Tibial nerve (tissue), 4 donors: ENCODE measurements at places on chromosomes 1 and 21.

GRCh38 chr1:160887071-160887470 is 2.1 kb upstream of the ITLN1 start:
- H3K36me3 ChIP-seq = no peaks in the 10 kb centered on the region
- no peak overlapping the region for H3K27ac ChIP-seq
- DNase-seq = no peak
- H3K4me1 ChIP-seq = no peaks in the 10 kb centered on the region

DNA sequence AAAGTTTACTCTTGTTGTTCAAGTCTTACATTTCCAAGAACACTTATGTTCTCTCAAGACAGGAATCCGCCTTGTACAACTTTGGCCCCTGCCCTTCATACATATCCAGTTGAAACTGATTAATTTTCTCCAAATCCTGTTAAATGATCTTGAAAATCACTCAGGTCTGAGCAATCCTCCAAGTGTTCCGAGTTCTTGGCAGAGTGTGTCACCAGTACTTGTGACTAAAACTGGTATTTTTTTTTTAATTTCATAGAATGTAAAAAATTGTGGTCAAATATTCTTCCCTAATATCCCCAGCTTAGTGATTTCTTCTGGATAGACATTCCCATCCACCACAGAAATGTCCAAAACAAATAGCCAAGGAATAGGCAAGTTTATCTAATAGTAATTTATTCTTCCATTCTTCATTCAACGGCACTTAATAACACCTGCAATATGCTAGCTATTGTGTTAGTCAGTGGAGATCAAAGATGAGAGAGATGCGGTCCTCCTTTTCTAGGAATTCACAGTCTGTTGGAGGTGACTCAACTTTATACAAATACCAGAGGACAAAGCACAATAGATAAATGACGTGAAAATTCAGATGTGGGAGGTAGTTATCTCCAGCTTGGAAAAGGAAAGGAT is 71.4 kb downstream of the DIRAS3 start:
- H3K27me3 ChIP-seq = no peaks in the 10 kb centered on the region
- no peaks in the 10 kb centered on the region for H3K36me3 ChIP-seq
- DNase-seq = no peak

DNA sequence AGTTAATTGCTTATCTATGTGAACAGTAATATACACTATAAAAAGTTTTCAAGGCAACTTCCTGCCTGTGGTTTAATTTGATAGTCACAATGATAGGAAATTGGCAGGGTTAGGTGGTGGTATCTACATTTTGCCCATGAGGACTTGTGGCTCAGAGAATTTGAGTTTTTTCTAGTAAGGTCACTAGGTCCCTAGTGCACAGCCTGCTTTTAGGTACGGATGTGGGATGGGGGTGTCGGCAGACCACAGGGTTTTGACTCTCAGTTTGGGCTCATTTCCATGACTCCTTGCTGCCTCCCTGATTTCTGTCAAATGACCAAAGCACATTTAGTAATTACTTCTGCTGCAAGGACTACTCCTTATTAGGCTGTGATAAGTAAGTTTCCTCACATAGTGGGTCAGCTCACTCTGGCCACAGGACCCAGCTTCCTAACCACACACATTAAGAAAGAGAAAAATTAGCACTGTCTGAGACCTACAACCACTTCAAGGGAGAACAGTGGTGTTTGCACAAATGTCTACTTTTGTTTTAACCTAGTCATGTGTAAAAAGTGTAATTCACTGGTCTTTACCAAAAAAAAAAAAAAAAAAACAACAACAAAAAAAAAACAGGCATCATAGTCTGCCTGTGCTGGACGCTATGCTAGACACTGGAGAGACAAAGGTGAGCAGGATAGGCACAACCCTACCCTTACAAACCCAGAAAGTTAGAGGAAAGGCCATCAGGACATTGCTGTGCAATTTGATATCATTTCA is 43.7 kb downstream of the MRPL39 start:
- DNase-seq = no peak
- no peaks in the 10 kb centered on the region for H3K27me3 ChIP-seq
- peaks cover 22% of the 10 kb centered on the region for H3K36me3 ChIP-seq
- H3K27ac ChIP-seq = no peak overlapping the region

GRCh38 chr1:99968214-99968613 is 1.6 kb upstream of the SLC35A3 start:
- H3K27ac ChIP-seq = no peak overlapping the region
- no peaks in the 10 kb centered on the region for H3K27me3 ChIP-seq
- H3K36me3 ChIP-seq = no peaks in the 10 kb centered on the region
- no peak for DNase-seq
- no peak overlapping the region for H3K4me3 ChIP-seq
- H3K4me1 ChIP-seq = peaks cover 3% of the 10 kb centered on the region

DNA sequence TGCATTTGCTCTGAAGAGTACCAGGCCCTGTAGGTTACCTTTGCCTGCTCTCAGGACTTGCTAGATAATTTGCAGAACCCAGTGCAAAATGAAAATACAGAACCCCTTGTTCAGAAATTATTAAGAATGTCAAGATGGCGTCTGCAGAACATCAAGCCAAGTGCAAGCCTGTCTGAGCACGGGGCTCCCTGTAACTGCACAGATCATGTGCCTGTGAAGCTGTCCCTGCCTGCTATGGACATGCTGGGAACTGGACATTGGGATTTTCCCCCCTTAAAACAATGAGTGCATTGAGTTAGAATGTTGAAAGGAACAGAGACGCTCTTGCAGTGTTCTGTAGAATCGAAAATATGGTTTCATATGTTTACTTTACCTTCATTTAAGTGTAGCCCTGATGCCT is 2.9 kb downstream of the CLDN14 start:
- no peak overlapping the region for H3K27ac ChIP-seq
- H3K4me1 ChIP-seq = no peaks in the 10 kb centered on the region
- no peak for DNase-seq
- no peaks in the 10 kb centered on the region for H3K27me3 ChIP-seq
- H3K4me3 ChIP-seq = no peak overlapping the region

DNA sequence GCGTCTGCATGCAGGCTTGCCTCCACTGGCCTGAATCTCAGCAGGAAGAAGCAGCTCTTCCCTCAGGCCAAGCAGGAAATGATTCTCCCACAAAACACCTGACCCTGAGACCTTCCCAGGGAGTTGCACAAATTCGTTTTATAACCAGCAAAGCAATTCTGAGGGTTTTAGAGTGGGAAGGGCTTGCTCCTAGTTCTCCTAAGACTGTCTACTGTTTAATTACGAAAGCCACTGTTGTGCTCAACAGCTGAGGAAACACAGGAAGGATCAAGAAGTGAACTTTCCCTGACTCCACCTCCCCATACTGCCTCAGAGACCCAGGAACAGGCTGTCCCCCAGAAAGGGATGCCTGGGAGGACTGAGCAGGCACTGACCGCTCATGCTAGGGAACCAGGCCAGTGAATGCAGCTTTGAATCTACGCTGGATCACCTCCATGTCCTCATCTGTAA is 37.0 kb upstream of the PUM1 start:
- DNase-seq = no peak
- H3K27me3 ChIP-seq = no peaks in the 10 kb centered on the region
- H3K4me3 ChIP-seq = no peak overlapping the region
- no peaks in the 10 kb centered on the region for H3K36me3 ChIP-seq
- peaks cover 26% of the 10 kb centered on the region for H3K4me1 ChIP-seq

DNA sequence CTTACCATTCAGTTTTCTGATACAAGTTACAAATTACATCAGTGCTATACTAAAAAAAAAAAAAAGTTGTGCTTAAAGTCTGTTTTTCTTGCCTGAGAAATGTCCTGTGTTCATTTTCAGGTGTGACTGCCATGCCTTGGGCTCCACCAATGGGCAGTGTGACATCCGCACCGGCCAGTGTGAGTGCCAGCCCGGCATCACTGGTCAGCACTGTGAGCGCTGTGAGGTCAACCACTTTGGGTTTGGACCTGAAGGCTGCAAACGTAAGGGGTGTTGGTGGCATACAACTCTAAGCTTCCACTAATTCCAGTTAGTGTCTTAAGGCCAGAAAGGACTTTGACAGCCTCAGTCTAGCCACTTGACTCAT is 60.1 kb upstream of the LAMC2 start:
- H3K27me3 ChIP-seq = no peaks in the 10 kb centered on the region
- H3K36me3 ChIP-seq = peaks cover 4% of the 10 kb centered on the region
- no peak for DNase-seq
- peak overlapping the region; percentile 75 for H3K27ac ChIP-seq
- no peak overlapping the region for H3K4me3 ChIP-seq

- no peaks in the 10 kb centered on the region for H3K36me3 ChIP-seq
- H3K27me3 ChIP-seq = no peaks in the 10 kb centered on the region
- H3K4me1 ChIP-seq = peaks cover 12% of the 10 kb centered on the region
- H3K27ac ChIP-seq = no peak overlapping the region
- no peak overlapping the region for H3K4me3 ChIP-seq
Measured at GRCh38 chr1:21952786-21953520, 15.8 kb upstream of the HSPG2 start.

DNA sequence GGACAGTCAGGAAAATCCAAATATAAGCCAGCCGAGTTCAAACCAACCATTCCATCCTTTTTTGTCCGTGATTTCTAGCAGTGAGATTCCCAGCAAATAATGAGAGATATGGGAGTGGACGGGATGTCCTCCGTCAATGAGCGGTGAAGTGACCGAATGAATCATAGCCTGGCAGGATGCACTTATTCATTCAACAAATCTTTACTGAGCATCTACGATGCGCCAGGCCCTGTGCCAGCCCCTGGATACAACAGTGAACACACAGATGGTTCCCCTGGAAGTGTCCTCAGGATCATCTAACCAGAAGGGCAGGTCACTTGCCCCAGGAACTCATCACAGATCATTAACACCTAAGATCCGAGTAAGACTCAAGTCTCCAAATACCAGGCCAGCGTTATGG is 8.2 kb upstream of the PLEKHA6 start:
- peaks cover 6% of the 10 kb centered on the region for H3K4me1 ChIP-seq
- DNase-seq = no peak
- H3K4me3 ChIP-seq = no peak overlapping the region
- H3K36me3 ChIP-seq = no peaks in the 10 kb centered on the region

- H3K4me3 ChIP-seq = no peak overlapping the region
- no peak for DNase-seq
- H3K27me3 ChIP-seq = no peaks in the 10 kb centered on the region
Measured at GRCh38 chr1:244614879-244615278, 38.0 kb upstream of the DESI2 start.

DNA sequence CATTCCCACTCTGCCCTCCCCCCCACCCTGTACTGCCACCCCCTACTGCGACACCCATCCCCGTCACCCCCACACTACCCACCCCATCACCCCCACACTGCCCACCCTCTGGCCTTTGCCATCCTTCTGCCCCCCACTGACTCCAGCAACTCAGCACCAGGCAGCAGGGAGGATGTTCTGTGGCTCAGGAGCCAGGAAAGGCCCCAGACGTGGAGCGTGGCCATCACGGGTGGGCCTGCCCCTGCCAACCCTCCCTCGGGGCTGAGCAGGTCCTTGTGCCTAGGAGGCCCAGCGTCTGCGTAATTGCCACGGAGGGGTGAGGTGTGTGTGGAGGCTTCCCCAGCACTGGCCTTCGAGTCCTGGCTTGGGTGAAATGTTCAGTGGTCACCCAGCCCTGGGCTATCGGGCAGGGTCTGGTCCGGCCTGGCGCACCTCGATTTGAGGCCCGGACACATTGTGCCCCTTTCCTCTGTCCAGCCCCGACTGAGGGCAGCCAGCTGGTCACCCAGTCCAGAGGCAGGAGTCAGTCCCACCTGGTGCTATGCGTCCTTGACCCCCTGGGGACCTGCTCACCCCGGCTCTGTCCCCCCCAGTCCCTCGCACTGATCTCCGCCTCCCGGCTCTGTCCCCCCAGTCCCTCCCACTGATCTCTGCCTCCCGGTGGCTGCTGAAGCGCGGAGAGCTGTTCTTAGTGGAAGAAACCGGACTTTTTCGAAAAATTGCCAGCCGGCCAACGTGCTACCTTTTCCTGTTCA is 23.0 kb downstream of the ARHGEF16 start:
- H3K36me3 ChIP-seq = no peaks in the 10 kb centered on the region
- DNase-seq = no peak
- no peak overlapping the region for H3K27ac ChIP-seq

DNA sequence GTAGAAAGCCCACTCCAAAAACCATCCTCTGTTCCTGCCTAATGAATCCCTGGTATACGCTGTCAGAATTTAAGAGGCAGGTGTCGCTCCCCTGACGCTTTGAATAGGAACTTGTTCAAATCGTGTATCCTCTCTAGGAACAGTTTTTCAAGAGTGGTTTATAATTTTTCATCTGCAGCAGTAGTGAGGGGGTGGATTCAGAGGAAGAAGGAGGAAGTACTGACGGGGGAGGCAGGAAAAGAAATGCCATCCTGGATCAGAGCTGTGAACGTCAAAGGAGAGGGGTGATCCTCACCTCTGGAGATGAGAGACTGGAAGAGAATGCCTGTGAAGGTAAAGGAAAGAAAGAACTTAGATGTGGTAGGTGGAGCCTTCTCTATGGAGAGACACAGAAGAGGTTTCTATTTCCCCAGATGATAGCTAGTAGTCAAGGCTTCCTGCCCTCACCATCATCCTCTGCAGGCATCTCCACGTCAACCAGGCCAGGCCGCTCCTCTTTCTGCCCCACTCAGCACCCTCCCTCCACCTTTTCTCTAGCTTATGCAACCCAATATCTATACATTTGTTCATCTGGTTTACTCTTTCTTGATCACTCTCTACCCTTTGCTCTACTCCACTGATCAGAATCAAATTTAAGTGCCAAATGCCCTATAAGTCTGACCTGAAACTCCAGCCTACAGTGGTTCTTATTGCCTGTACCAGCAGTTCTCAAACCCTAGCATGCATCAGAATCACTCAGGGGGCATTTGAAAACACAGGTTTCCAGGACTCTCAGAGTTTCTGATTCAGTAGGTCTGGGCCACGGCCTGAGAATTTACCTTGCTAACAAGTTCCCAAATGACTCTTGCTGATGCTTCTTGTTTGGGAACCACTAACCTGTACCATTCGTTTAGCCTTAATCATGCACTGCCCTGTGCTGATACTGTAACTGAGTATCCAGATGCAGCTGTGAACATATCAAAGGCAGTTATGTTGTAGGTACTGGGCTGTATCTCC is 13.1 kb upstream of the BCL9 start:
- no peak overlapping the region for H3K27ac ChIP-seq
- DNase-seq = no peak
- H3K36me3 ChIP-seq = no peaks in the 10 kb centered on the region
- H3K4me3 ChIP-seq = no peak overlapping the region
- H3K27me3 ChIP-seq = no peaks in the 10 kb centered on the region

- H3K36me3 ChIP-seq = no peaks in the 10 kb centered on the region
- H3K27ac ChIP-seq = no peak overlapping the region
- H3K4me1 ChIP-seq = no peaks in the 10 kb centered on the region
- DNase-seq = peak; percentile 27
- no peak overlapping the region for H3K4me3 ChIP-seq
- no peaks in the 10 kb centered on the region for H3K27me3 ChIP-seq
Measured at GRCh38 chr1:207579436-207579799, 65.5 kb upstream of the CR1L start.
